ENCODE measurements at places on chromosomes 12 and 14. TPM values are rescaled to one million over a fixed set of nuclear protein-coding genes. Genes with fewer than 3 reads are reported as not detected.

GRCh38 chr14:101595887-101596721, 34.8 kb downstream of the DIO3 start:
- no peaks in the 10 kb centered on the region for H3K4me1 ChIP-seq
- H3K4me3 ChIP-seq = no peak overlapping the region
- no peak for DNase-seq
- H3K36me3 ChIP-seq = no peaks in the 10 kb centered on the region

GRCh38 chr12:106025129-106025528, 113.6 kb downstream of the NUAK1 start:
- DNase-seq = no peak
- no peaks in the 10 kb centered on the region for H3K27me3 ChIP-seq
- H3K36me3 ChIP-seq = no peaks in the 10 kb centered on the region
- no peak overlapping the region for H3K27ac ChIP-seq
- H3K4me3 ChIP-seq = no peak overlapping the region

Gene EAPP
- 51.8 TPM for polyA plus RNA-seq

GRCh38 chr12:52415870-52416750, 10.0 kb upstream of the KRT82 start:
- H3K36me3 ChIP-seq = no peaks in the 10 kb centered on the region
- no peak overlapping the region for H3K27ac ChIP-seq
- H3K27me3 ChIP-seq = no peaks in the 10 kb centered on the region
- peak; percentile 60 for DNase-seq
- H3K4me1 ChIP-seq = peaks cover under 1% of the 10 kb centered on the region

- H3K27me3 ChIP-seq = peaks cover 100% of the 10 kb centered on the region
- no peaks in the 10 kb centered on the region for H3K4me1 ChIP-seq
- no peak for DNase-seq
Measured at GRCh38 chr12:53937099-53937498, 1.5 kb upstream of the HOXC13 start.

DNA sequence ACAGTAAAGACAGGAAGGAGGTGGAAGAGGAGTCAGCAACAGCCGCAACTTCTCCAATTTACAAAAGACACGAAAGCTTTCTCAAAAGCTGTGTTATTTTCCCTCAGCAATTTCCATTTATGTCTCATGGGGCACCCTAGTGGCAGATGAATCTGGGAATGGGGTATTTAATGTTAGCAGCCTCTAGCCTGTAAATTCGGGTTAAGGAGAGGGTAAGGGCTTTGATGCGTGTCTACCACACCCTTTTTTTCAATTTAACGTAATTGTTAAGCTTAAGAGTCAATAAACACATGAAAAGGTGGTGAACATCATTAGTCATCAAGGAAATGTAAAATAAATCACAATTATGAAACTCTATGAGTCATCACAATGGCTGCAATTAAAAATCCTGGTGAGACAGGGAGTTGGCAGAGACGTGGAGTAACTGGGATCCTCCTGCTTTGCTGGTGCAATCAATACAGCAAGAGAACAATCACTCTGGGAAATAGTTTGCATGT, 986.4 kb downstream of the AACS start:
- H3K4me1 ChIP-seq = no peaks in the 10 kb centered on the region
- H3K36me3 ChIP-seq = no peaks in the 10 kb centered on the region
- no peaks in the 10 kb centered on the region for H3K27me3 ChIP-seq
- no peak for DNase-seq

Gene SMAGP
- polyA plus RNA-seq = 16.5 TPM

DNA sequence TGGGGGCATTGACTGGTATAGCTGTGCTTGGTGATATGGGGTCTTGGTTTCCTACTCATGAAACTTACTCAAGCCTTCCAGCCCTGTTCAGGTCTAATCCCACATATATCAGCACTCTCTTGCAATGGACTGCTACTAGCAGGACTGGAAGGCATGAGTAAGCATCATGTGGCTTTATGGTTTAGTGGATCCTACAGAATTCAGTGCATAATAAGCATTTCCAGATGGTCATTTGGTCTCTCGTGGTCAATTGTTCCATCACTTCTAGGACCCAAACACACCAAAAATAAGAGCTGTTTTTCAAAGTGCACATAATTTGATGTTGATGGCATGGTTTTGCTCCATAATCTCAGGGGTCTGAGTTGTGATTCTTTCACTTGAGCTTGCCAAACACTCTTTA, 114.4 kb downstream of the LMNTD1 start:
- no peaks in the 10 kb centered on the region for H3K36me3 ChIP-seq
- H3K27ac ChIP-seq = no peak overlapping the region
- H3K27me3 ChIP-seq = no peaks in the 10 kb centered on the region
- H3K4me1 ChIP-seq = peaks cover 12% of the 10 kb centered on the region

- no peak overlapping the region for H3K27ac ChIP-seq
- no peak for DNase-seq
- no peaks in the 10 kb centered on the region for H3K27me3 ChIP-seq
- no peaks in the 10 kb centered on the region for H3K4me1 ChIP-seq
Measured at GRCh38 chr12:59619461-59620240, 23.8 kb downstream of the SLC16A7 start.

- H3K27me3 ChIP-seq = no peaks in the 10 kb centered on the region
- no peaks in the 10 kb centered on the region for H3K4me1 ChIP-seq
- no peak for DNase-seq
- no peaks in the 10 kb centered on the region for H3K36me3 ChIP-seq
Measured at GRCh38 chr14:104386151-104386841, 193.3 kb upstream of the C14orf180 start.

DNA sequence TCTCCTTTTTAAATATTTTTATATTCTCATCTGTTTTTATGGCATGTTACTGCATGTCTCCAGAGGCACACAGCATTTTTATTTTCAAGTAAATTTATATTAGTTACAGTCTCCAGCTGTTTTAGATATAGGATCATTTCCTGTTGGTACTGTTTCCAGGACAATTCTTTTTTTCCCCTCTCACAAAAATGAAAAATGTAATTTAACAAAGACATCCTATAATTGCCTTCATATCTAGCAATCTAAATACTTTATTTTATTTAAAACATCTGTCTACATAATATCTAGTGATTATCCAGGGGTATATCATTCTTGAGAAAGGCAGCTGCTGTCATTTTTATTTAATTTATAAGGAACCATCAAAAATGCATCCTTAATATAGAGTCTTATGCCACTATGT, 272.4 kb upstream of the NPAS3 start:
- H3K27me3 ChIP-seq = no peaks in the 10 kb centered on the region
- no peak overlapping the region for H3K4me3 ChIP-seq
- no peak overlapping the region for H3K27ac ChIP-seq
- H3K4me1 ChIP-seq = no peaks in the 10 kb centered on the region

- H3K27ac ChIP-seq = no peak overlapping the region
- no peak overlapping the region for H3K4me3 ChIP-seq
- no peaks in the 10 kb centered on the region for H3K4me1 ChIP-seq
- no peaks in the 10 kb centered on the region for H3K27me3 ChIP-seq
- no peaks in the 10 kb centered on the region for H3K36me3 ChIP-seq
Measured at GRCh38 chr12:116399055-116399454, 121.6 kb upstream of the MED13L start.

DNA sequence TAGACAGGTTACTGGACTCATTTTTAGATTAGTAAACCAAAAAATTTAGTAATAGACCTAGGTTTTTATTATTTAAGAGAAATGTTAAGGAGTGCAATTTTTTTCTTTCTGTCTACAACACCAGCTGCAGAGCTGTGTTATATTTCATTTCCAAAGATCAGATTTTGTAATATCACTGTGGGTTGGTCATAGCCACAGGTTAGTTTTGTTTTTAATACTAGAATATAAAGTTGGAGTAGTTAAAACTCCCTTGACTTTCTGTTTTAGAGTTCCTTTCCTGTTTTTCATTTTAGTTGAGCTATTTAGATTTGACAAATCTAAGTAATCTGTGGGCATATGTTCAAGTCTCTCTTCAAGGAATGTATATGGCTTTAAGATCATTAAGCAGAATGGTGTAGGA, 30.7 kb upstream of the GARIN2 start:
- H3K27me3 ChIP-seq = no peaks in the 10 kb centered on the region
- H3K4me1 ChIP-seq = no peaks in the 10 kb centered on the region
- H3K4me3 ChIP-seq = no peak overlapping the region
- H3K27ac ChIP-seq = no peak overlapping the region

Gene KLHL33
- 0.19 TPM for polyA plus RNA-seq

DNA sequence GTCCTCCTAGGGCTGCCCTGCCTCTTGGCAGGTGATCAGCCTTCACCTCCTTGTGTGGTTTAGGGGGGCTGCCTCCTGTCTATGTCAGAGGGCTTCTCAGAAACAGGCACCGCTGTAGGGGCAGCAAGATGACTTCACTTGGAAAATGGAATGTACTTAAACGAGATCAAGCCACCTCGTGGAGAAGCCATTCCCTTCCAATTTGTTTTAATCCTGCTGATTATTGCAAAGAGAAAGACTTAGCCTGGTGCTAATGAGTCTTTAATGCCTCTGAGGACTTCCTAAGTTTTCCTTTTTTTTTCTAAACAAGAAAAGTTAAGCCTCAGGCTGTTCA, 62.3 kb upstream of the RFLNA start:
- no peak overlapping the region for H3K4me3 ChIP-seq
- no peaks in the 10 kb centered on the region for H3K36me3 ChIP-seq
- H3K4me1 ChIP-seq = peaks cover 17% of the 10 kb centered on the region
- H3K27ac ChIP-seq = peak overlapping the region; percentile 95
- no peak for DNase-seq
- no peaks in the 10 kb centered on the region for H3K27me3 ChIP-seq

- no peak for DNase-seq
- peak overlapping the region; percentile 81 for H3K27ac ChIP-seq
Measured at GRCh38 chr12:110366321-110367142, 37.0 kb downstream of the ANAPC7 start.

DNA sequence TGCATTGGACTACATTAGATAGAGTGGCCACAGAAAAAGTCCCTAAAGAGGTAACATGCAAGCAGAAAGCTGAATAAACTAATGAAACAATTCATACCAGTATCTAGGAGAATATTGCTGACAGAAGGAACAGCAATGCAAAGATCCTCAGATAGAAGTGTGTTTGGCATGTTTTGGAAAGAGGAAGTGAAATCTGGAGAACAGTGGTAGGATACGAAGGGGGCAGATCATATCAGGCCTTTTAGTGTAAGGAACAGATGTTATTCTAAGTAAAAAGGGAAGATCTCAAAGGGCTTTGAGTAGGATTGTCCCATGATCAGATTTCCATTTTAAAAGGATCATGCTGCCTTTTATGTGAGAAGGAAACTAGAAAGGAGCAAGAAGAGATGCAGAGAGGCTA, 342.9 kb downstream of the PAWR start:
- no peaks in the 10 kb centered on the region for H3K27me3 ChIP-seq
- no peaks in the 10 kb centered on the region for H3K36me3 ChIP-seq
- H3K4me3 ChIP-seq = no peak overlapping the region
- no peak for DNase-seq

- peaks cover 4% of the 10 kb centered on the region for H3K27me3 ChIP-seq
- H3K36me3 ChIP-seq = no peaks in the 10 kb centered on the region
- no peak for DNase-seq
- H3K4me3 ChIP-seq = no peak overlapping the region
- H3K27ac ChIP-seq = no peak overlapping the region
Measured at GRCh38 chr12:118846416-118846815, 134.9 kb upstream of the SRRM4 start.

DNA sequence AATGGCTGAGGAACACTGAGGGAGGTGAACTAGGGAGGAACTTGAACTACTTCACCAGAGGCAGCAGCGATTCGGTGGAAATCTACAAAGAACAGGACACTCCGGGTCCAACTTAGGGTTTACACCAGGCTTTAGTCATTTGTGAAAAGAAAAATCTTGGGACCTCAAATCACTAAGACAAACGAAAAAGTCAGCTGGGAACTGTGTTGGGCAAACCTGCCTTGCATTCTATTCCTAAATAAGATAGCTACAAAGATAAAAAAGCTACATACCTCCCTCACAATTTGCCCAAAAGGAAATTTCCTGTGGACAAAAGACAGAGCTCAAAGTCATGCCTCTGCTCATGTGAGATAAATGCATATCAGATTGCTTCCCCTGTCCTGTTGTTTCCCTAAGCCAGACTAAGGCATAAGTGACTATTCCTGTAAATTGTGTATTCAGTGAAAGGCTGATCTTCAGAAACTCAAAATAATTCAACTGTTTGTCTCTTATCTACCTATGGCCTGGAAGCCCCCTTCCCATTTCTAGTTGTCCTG, 106.6 kb downstream of the APAF1 start:
- H3K27me3 ChIP-seq = peaks cover 3% of the 10 kb centered on the region
- H3K4me1 ChIP-seq = no peaks in the 10 kb centered on the region
- no peak for DNase-seq
- no peak overlapping the region for H3K27ac ChIP-seq
- no peaks in the 10 kb centered on the region for H3K36me3 ChIP-seq

Gene INF2
- polyA plus RNA-seq = 23.8 TPM

DNA sequence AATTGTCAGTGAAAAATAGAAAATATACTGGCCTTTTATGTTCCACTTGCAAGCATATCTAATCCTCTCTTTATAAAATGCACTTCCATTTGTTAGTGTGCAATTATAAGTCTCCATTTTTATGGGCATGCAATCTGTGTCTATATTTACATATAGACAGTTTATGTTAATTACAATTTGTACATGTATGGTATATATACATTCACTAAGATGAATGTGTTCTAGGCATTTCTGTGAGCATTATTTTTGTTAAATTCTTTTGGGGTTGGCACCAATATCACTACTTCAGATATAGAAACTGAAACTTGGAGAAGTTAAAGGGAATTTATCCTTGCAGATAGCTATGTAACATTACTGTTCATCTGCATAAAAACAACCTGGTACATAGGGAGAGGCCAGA, 470.8 kb upstream of the LMO3 start:
- no peaks in the 10 kb centered on the region for H3K36me3 ChIP-seq
- no peak overlapping the region for H3K27ac ChIP-seq
- H3K27me3 ChIP-seq = no peaks in the 10 kb centered on the region
- no peaks in the 10 kb centered on the region for H3K4me1 ChIP-seq
- no peak for DNase-seq

Gene SPX
- 0.97 TPM for polyA plus RNA-seq

DNA sequence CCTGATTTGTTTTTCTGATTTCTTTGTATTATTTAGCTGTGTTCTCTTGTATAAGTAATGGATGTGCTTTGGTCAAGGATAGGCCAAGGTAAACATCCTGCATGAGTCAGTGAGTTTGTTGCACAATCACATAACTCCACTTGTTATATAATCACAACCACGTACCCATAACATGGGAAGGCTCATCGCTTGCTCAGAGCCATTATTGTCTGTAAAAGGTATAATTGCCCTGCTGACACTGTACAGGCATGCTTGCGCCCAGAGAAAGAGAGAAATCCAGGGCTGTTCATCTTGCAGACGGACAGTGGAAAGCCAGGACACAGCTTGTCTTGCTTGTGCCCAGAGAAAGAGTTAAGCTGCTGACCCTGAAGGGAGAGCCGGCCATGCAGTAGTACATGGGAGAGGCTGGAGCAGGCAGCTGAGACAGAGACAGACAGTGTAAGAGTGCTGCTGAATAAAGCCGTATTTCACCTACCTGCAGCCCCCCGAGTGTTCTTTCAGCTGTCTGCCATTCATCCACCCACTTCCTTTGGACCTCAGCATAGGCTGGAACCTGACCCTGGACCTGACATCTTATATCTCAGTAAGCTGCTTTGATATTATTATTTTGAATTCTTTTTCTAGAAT, 174.7 kb upstream of the DAAM1 start:
- no peak overlapping the region for H3K27ac ChIP-seq
- H3K4me1 ChIP-seq = no peaks in the 10 kb centered on the region
- no peak overlapping the region for H3K4me3 ChIP-seq
- no peaks in the 10 kb centered on the region for H3K27me3 ChIP-seq
- no peaks in the 10 kb centered on the region for H3K36me3 ChIP-seq
- DNase-seq = no peak

All from hepatocyte (in vitro differentiated cells).